RWPE2 (cell line): ENCODE measurements at places on chromosomes 6 and 20.
A peak's percentile ranks its signal among the peaks of the same experiment; 100 is the strongest.

DNA sequence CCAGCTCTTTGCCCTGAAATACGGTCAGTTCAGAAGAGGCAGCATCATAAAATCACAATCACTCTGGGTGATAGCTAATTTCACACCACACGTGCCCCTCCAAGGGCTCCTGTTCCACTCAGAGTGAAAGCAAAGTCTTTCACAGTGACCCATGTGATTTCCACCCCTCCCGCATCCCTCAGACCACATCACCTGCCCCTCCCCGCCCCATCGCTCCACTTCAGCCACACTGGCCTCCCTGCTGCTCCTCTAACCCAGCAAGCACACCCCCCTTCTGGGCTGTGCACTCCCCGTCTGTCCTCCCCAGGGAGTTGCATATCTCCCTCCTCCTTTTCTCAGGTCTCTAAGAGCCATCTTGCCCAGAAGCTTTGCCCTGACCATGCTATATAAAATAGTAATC is 74.5 kb downstream of the PSMG4 start:
- H3K4me1 ChIP-seq: no peaks in the 10 kb centered on the region
- no peak for DNase-seq
- no peak overlapping the region for H3K4me3 ChIP-seq
- no peak overlapping the region for H3K27ac ChIP-seq

GRCh38 chr20:62323146-62323979 is 20.6 kb downstream of the ADRM1 start:
- no peak overlapping the region for H3K4me3 ChIP-seq
- H3K4me1 ChIP-seq: no peaks in the 10 kb centered on the region
- no peak overlapping the region for H3K27ac ChIP-seq
- no peaks in the 10 kb centered on the region for H3K27me3 ChIP-seq

- H3K4me1 ChIP-seq: peaks cover 2% of the 10 kb centered on the region
- H3K4me3 ChIP-seq: peak within 1 kb of the TSS; percentile 21
- H3K27me3 ChIP-seq: no peaks in the 10 kb centered on the region
- no peak for DNase-seq
- H3K27ac ChIP-seq: no peak within 1 kb of the TSS
Measured at GRCh38 chr6:116461331-116461931, at the start of gene CALHM6. Gene CALHM6, plus strand, starts transcription at chr6:116461375. Its CDS starts 555 bp downstream, at chr6:116461930.

DNA sequence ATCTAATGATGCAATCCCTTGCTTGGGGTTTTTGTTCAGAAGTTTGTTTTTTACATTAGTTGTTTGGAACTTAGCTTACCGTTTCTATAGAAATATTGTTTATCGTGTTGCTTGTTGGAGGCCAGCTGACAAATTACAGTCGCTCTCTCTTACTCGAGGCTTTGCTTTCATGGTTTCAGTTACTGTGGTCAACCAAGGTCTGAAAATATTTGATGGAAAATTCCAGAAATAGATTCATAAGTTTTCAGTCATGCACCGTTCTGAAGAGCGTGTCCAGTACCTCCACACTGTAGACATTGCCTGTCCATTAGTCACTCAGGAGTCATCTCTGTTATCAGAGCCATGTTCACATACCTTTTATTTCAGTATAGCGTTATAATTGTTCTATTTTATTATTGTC is 47.9 kb downstream of the DEK start:
- H3K27me3 ChIP-seq: no peaks in the 10 kb centered on the region
- peaks cover 16% of the 10 kb centered on the region for H3K36me3 ChIP-seq
- no peak overlapping the region for H3K4me3 ChIP-seq
- DNase-seq: no peak

- H3K4me3 ChIP-seq: no peak overlapping the region
- H3K36me3 ChIP-seq: no peaks in the 10 kb centered on the region
- DNase-seq: no peak
- no peak overlapping the region for H3K27ac ChIP-seq
Measured at GRCh38 chr20:41592516-41593216, 25.5 kb downstream of the CHD6 start.

DNA sequence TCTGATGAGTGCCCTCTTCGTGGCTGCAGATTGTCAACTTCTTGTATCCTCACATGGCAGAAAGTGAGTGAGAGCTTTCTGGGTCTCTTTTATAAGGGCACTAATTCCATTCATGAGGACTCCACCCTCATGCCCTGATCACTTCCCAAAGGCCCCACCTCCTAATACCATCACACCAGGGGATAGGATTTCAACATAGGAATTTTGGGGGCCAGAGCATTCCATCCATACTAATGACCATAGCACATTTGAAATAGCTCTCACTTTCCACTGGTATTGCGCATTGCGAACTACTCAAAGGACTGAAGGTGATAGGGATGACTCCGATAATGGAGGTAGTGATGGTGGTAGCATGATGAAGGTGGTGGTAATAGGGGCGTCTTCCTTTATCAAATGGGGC is 324.3 kb downstream of the PRL start:
- H3K27me3 ChIP-seq: no peaks in the 10 kb centered on the region
- no peaks in the 10 kb centered on the region for H3K4me1 ChIP-seq
- H3K4me3 ChIP-seq: no peak overlapping the region
- DNase-seq: no peak

GRCh38 chr6:141848029-141848890 is 284.5 kb upstream of the GJE1 start:
- DNase-seq: no peak
- no peaks in the 10 kb centered on the region for H3K36me3 ChIP-seq
- H3K4me3 ChIP-seq: no peak overlapping the region
- no peaks in the 10 kb centered on the region for H3K4me1 ChIP-seq
- H3K27me3 ChIP-seq: no peaks in the 10 kb centered on the region
